D341Med (cell line): ENCODE measurements at places on chromosomes 3 and 15.

GRCh38 chr3:29416514-29416913 is 135.6 kb downstream of the RBMS3 start:
- DNase-seq: no peak

DNA sequence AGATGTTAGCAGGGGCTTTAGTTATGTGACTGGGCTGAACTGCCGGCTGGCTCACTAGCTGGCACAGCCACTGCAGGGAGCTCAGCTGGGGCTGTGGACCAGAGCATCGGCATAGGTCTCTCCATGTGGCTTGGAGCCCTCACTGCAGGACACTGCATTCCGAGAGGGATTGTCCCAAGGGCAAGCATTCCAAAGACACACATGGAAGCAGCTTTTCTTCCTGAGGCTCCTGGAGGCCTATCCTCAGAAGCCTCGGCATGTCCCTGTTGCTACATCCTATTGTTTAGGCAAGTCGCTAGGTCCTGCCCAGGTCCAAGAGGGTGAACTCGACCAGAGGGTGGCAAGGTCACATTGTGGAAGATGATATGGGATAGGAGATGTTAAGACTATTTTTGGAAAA is 209.8 kb downstream of the PLCL2 start:
- DNase-seq: no peak

DNA sequence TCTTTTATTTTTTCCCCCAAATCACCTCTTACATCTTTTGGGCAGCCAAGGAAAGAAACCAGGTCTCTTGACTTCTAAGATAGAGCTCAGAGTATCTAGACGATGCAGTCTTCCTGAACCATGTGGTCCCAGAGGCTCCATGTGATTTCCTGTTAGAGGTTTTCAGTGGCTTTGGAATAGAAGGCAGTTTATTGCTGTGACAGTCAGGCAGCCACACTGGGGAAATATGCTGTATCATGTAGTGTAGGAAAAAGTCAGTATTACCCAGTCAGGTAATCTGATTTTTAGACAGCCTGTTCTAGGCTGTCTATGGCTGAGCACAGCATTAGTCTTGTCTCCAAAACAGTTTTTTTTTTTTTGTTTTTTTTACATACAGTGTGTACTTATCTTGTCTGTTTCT is 294.3 kb downstream of the THSD4 start:
- no peak for DNase-seq

- no peak for DNase-seq
Measured at GRCh38 chr3:71754610-71755253, 1.1 kb downstream of the GPR27 start.

GRCh38 chr3:119322021-119322834 is 28.0 kb downstream of the ARHGAP31 start:
- no peak for DNase-seq

DNA sequence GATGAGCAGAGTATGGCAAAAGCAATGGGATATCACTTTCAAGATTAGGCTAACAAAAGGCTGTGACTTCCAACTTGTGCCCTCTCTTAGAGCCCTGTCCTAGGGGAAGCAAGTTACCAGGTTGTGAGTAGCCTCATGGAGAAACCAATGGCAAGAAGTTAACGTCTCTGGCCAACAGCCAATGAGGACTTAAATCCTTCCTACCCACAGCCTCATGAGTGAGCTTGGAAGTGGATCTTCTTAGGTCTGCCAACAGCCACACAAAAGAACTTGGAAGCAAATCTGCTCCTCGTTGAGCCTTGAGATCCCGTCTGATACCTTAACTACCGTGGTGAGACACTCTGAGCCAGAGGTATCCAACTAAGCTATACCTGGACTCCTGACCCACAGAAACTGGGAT is 5.7 kb downstream of the NME9 start:
- no peak for DNase-seq

- no peak for DNase-seq
Measured at GRCh38 chr3:193548406-193548805, 6.3 kb downstream of the ATP13A4 start.

DNA sequence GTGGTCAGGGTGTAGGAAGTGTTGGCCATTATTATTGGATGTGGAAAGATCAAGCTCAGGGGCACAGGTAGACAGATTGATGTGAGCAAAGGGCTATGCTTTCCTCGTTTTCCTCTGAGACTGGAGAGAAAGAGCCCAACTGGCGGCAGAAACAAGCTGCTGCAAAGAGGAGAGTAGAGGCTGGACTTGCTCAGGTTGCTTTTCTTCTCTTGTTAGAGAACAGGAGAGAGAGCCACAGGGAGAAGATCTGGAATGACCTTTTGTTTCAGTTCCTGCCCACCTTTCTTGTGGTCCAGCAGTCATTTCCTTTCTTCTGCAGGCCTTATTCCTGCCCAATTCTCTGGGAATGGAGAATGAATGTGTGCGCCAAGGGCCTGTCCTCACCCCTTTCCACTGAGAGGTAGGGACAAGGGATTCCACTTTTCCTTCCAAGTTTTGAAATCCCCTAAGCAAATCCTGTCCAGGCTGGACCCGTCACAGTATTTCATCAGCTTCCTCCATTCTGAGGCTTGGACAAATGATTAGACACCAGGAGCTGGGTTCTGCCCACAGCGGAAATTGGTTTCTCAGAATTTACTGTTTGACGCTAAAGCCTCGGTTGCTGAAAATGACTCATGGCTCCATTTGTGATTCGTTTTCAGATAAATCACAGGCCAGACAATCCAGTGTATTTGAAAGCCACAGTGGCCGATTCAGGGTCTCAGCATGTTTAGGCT is 16.1 kb downstream of the ZNF80 start:
- no peak for DNase-seq

GRCh38 chr3:161038725-161039124 is 66.4 kb downstream of the B3GALNT1 start:
- DNase-seq: no peak

DNA sequence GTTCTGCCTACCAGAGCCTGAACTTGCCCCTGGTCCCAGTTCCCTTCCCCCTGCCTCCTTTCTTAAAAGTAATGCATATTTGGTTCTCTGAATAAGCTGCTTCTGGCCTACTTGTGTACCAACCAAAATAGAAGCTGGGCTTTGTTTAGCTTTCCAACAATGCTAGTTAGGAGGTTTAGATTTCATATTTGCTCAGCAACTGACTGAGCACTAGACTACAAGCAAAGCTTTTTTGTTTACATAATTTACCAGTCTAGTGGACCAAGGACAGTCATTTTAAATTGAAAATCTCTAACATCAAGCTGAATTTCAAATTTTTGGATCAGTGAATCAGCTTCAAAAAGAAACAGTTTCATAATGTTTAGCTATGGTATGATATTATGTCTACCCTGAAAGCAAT is 331.2 kb downstream of the ULK4 start:
- DNase-seq: no peak

- DNase-seq: no peak
Measured at GRCh38 chr3:149554826-149555225, 80.3 kb downstream of the TM4SF4 start.

DNA sequence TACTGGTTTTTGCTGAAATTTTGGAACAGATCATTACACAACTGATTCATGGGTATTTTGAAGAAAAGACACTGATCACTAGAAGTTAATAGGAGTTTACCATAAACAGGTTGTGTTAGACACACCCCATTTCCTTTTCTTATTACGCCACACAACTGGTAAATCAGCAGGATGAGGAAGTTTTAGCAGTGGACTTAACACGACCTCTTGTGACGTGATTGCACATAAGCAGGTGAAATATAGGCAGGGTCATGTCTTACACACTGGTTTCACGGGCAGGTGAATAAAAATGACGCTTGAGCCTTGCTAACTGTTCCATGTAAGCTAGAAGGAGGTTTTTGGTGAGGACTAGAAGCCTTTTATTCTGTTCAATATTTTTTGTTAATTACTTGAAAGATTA is 27.1 kb upstream of the TPRG1 start:
- peak; percentile 29 for DNase-seq

GRCh38 chr3:136788154-136788553 is 30.8 kb upstream of the SLC35G2 start:
- no peak for DNase-seq

DNA sequence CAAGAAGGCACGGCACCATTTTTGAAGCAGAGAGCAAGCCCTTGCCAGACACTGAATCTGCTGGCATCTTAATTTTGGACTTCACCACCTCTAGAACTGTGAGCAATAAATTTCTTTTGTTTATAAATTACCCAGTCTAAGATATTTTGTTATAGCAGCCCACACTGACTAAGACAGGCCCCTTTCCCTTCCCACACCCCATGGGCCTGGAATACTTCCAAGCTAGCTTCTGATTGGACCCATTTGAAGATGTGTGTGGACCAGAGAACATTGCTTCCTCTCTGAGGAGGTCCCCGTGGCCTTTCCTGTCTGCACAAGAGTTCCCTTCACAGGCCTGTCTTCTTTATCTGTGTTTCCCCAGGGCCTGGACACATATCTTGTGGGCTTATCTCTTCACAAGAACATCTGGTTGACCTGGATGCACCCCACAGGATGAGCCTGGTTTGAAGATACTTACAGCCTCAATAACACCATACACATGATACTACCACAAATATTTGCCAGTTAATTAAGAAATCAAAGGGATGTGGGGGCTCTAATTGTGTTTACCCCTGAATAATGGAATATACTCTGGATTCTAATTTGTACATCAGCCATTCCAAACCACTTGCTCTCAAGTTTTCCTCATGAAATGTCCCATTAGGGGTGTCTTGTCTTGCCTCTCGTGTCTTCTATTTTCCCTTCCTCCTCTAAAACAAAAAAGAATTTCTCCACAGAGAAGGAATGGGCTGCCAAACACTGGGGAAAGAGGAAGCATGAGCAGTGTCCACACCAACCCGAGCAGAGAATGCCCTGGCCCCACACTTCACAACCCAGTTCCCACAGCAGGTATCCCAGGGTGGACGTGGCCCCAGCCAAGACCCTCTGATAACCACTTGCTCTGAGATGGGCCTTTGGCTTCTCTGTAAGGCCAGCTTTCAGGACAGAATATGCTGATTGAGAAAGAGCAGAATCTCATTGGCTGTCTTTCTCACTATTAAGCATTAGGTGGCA is 42.5 kb downstream of the GLB1 start:
- DNase-seq: no peak

GRCh38 chr15:26166429-26166828 is 303.3 kb upstream of the ATP10A start:
- no peak for DNase-seq

DNA sequence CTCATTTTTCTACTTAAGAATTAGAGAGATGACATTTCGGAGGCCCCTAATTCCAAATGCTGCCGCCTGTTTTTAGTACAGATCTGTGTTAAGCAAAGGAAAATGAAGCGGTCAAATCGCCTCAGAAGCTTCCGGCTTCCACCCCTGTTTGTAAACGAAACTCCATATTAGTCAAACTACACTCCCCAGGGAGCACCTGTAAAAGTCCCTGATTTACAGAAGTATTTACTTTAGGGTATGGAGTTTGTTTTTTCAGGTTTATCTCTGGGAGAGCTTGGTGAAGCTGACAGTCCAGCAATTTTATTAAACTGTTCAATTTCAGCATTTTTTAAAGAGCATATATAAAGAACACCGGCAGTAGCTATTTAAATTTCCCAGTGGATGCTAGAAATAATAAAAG is 319.8 kb downstream of the FHIT start:
- no peak for DNase-seq

GRCh38 chr3:43659250-43659880 is 31.4 kb upstream of the ABHD5 start:
- DNase-seq: no peak

GRCh38 chr3:120566243-120566975 is 29.7 kb upstream of the NDUFB4 start:
- DNase-seq: no peak

DNA sequence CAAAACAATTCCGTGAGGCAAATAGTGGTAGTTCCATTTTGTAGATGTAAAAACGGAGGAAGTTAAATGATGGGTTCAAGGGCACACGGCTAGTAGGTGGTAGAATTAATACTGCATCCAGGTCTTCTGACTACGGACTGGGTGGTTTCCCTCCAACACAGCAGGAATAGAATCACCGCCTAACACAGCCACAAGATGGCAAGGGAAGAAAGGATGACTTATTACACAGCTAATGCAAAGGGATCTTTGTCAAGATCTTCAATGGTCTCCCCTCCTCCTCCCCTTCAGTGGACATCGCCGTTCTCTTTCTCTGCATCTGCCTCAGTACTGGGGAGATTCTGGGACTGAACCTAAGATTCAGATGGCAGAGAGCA is 524 bp upstream of the TOPBP1 start:
- DNase-seq: peak; percentile 49

- no peak for DNase-seq
Measured at GRCh38 chr15:78167227-78167888, 18.2 kb downstream of the IDH3A start.

- no peak for DNase-seq
Measured at GRCh38 chr15:83746231-83746630, 92.3 kb downstream of the ADAMTSL3 start.

GRCh38 chr3:86257955-86258641 is 732.9 kb downstream of the VGLL3 start:
- DNase-seq: no peak

- DNase-seq: no peak
Measured at GRCh38 chr3:72133329-72134011, 348.5 kb upstream of the PROK2 start.

DNA sequence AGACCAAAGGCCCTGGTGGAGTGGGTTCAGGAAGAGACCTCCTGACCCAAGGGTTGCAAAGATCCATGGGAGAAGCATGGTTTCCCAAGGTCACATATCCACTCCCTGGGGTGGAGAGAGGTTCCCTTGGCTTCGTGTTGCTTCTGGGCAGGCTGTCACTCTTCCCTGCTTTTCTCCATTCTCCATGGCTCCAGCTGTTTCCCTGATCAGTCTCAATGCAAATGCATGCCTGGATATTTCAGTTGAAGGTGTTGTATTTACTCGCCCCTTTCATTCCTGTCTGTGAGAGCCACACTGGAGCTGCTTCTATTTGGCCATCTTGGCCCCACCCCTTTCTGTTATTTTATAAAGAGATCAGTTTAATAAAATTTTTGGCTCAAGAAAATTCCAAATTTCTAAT is 95.0 kb upstream of the PLSCR4 start:
- no peak for DNase-seq

GRCh38 chr15:71249986-71250385 is 134.7 kb downstream of the THSD4 start:
- no peak for DNase-seq

DNA sequence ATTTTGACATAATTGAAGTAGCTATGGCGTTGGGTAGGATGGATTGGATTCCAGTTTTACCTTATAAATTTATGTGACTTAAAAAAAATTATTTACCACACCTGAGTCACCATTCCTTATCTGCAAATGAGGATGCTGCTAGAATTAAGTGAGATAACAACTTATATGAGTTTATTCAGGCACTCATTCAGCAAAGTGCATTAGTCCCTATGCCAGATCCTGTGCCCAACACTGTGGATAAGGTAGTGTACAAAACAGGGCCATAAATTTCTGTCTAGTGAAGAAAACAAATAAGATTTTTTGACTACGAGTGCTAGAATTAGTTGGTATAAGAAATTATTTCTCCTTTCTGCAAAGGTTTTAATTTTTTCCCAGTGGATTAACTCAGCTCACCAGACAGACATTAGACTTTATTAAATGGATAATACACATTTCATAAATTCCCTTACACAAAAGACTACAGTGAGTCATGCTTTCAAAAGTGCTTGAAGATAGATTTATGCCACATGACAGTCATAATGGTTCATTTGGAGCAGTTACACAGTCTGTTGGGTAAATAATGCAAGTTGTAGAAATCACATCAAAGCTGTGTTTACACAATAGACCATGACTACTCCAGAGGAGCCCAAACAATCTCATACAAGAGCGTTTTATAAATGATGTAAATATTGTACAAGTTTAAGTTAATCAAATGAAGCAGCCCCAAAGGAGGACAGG is 129.9 kb upstream of the TGFBR2 start:
- no peak for DNase-seq
